Bone marrow (tissue), 2 donors: ENCODE measurements at places on chromosomes 11 and 22.

DNA sequence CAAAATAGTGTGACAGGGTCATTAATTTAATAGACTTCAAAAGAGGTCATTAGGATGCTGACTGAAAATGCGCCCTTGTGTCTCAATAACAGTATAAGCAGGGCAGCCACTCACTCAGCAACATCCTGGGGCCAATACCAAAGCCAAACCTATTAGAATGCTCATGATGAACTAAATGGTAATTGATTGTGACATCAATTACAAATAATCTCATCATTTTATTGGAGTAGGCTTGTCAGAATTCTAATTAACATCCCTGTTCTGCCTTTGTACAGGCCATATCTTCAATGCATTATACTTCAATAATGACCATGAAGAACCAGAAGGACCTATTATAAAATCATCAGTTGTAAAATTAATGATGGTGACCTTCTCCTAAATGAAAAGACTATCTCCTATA is 64.2 kb downstream of the DNAJC24 start:
- DNase-seq = no peak

GRCh38 chr22:19110646-19111045 is 11.6 kb downstream of the DGCR2 start:
- no peak for DNase-seq

DNA sequence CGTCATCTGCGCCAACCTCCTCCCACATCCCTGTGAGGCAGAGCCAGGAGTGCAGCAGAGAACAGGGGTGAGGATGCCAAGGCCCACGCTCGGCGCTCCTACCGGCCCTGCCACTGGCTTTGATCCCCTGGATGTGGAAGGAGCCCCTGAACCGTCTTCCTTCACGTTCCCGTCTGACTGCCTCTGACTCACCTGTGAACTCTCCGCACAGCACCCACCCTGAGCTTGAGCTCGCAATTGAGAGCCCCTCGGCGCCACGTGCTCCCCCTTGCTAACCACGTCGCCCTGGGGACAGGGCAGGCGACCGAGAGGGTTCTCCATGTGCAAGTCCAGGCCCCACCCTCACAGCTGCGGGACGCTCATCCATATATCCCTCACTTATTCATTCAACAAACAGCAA is 645.3 kb downstream of the BRD1 start:
- DNase-seq = no peak

GRCh38 chr11:21650961-21651360 is 541.9 kb upstream of the ANO5 start:
- no peak for DNase-seq

- DNase-seq = peak; percentile 67
These were observed 61.8 kb downstream of the UBASH3B start for GRCh38 chr11:122717264-122717867.

DNA sequence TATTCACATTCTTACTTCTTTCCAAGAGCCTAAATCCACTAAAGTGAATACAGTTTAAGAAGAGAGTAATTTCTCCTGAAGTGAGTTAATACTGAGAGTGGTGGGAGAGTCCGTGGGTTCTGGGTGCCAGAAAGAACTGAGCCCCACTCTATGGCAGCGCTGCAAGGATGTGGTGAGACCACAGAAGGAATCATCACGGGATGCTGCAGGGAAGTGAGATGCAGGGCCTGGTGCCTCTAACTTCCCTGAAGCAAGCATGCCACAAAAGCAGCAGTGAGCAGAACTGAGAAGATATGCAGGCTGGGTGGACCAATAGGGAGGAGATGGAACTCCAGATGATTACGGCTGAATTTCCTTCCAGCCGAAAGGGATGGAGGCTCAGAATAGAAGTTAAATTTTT is 5.0 kb upstream of the MMP12 start:
- no peak for DNase-seq

DNA sequence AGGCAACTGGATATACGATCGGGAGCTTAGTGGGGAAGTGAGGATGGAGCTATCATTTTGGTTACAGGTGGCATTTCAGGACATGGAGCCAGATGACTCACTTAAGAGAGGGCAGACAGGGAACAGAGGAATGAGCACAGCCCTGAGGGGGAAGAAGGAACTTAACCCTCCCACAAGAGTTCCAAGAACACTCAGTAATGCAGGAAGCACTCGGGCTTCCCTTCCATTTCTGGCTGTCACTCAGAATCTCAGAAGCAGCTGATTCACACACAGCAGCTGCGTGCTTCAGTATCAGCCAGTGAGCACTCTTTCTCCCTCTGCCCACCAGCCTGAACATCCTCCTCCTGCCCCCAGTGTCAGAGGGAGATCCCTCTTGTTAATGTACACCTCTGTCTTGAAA is 34.8 kb downstream of the EFCAB6 start:
- DNase-seq = no peak

DNA sequence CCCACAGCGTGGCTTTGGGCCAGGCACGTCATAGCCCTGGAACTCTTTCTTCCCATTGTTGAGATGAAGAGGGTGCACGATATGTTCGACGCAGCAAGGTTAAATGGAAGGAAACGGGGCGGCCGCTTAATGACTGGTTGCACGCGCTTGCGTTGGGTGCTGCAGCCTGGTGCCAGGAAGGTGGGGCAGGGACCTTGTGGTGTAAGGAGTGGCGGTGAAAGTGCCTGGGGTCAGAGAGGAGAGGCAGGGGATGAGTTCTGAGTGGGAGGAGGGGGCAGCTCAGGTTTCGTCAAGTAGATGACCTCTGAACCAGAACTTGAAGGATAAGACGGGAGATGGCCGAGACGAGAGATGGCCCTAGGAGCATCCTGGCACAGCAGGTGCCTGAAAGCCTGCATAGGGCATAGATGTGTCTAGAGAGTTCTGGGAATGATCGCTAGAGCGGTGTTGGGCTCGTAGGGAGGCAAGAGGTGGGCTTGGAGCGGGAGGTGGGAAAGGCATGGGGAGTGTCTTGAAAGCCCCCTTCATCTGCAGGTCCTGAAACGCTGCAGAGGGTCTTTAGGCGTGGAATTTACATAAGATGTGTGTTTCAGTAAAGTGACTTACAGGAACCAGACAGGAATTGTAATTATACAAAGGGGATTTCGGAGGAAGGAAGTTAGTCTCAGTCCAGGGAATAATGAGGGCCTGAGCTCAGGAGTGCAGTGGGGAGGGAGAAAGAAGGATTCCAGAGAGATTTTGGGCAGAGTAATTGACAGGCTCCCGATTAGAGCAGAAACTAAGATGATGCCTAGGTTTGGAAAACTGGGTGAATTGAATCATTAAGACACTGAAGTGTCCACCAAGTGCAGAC is 43.2 kb upstream of the CLDN5 start:
- no peak for DNase-seq

DNA sequence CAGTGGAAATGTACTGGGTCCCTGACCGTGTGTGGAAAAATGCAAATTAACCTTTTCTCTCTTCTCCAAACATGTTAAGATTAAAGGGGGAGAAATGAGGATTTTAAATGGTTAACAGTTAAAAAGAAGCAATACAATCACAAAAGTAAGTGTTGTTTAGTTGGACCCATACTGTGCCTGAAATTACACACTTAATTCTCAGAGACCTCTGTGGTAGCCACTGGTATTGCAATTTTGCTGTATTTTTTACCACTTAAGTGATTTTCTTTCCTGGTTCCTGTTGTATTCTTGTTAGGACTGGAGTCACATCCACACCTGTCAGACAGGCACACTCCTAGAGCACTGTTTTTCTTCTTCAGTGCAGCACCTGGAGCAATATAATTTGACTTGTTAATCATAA is 179.6 kb upstream of the PDGFD start:
- DNase-seq = no peak

- DNase-seq = no peak
These were observed 88.8 kb downstream of the CD44 start for GRCh38 chr11:35227576-35228327.

- DNase-seq = no peak
These were observed 53.7 kb downstream of the CD6 start for GRCh38 chr11:61024938-61025820.

GRCh38 chr11:79852176-79852575 is 411.3 kb upstream of the TENM4 start:
- no peak for DNase-seq

DNA sequence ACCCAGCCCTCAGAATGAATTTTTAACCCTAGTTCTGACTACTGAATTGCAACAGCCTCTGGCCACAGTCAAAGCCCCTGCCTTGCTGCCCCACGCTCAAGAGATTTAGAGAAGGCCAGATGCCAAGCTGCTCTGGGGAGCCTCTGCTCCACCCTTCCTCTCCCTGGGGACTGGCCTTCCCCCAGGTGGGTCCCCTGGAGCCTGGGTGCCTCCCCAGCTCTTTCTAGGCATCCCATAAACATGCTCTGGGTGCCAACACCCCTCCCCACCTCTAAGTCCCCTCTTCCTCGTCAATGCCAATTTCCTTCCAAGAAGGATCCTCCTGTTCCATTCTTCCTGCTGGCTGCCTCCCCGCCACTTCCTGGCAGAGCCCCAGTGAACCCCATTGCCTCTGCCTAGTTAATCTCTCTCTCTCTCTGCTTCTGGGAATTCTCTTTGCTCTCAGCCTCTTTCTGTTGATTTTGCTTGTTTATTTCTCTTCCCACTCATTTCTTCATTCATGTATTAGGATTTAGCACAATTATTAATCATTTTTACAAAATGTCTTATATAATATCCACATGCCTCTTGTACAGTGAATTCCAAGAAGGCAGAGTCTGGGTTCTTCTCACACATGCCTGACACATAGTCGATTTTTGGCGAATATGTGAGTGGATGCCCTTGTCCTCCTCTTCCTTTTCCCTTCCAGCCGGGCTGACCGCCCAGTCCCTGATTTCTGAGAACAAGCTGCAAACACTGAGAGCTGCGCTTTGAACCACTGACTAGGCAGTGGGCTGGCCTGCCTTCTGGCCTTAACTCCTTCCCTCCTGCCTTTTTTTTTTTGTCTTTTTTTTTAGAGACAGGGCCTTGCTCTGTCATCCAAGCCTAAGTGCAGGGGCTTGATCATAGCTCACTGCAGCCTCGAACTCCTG is 17.5 kb downstream of the UQCR10 start:
- DNase-seq = no peak

DNA sequence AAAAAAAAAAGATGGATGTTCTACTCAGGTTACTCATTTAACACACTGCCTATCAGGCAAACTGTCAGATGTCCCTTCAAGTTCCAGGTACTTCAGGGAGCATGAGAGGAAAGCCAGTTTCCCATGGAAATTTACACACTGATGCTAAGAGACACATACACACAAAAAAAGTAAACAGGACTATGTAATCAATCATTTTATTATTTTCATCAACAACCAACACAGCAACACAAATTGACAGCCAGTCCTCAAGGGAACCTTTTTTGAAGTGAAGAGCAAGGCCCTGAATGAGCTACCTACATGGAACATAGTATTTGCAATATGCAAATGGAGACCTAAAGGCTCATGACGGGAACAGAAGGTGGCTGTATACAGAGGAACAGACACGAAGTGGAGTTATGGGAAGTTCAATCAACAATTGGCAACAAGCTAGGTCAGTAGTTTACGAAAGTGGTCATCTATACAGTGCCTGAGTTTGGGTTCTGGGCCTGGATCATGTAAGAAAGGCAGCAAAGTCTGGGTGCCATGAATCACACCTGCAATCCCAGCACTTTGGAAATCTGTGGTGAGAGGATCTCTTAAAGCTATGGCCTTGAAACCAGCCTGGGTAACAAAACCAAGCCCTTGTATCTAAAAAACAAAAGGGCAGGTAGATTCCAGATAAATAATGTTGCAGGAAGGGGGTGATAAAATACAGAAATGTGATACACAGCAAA is 12.6 kb upstream of the WDR74 start:
- DNase-seq = no peak

GRCh38 chr11:132541794-132542193 is 990.5 kb downstream of the OPCML start:
- DNase-seq = no peak
